ENCODE measurements at places on chromosomes 16 and 17.

DNA sequence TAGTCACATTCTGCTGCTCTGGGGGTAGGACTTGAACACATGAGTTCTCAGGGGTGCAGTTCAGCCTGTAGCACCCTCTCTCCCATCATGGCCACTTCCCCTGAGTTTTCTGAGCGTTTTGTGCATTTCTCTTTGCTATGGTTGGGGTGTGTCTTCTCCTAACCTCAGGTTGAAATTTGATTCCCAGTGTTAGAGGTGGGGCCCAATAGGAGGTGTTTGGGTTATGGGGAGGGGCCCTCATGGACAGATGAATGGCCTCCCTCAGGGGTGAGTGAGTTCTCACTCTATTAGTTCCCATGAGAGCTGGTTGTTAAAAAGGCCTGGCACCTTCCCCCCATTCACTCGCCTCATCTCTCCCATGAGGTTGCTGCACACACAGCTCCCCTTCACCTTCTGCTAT lies 101.1 kb downstream of the FOXL1 start:
- no peak for DNase-seq

- no peak for DNase-seq
Measured at GRCh38 chr16:54027062-54027461, 259.5 kb downstream of the IRX3 start.

GRCh38 chr16:84141143-84141670 lies 3.8 kb downstream of the HSDL1 start:
- no peak for DNase-seq

GRCh38 chr17:13562271-13562800 lies 39.4 kb downstream of the HS3ST3A1 start:
- no peak for DNase-seq

GRCh38 chr17:37430051-37430627 lies 23.5 kb downstream of the TADA2A start:
- no peak for DNase-seq

DNA sequence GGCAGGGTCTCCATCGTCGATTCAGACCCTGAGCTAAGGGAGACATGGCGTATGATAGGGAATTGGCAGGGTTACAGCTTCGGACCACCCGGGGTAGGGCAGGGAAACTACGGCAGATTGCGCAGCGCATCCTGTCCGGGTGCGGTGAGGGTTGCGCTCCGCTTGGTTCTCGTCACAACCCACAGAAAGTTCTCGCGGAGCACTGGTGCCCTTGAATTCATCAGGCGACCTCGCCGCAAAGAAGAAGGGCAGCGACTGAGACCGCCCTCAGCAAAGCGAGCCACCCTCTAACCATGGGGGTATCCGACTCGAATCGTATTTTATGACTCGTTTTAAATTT lies 1.2 kb downstream of the HS3ST3B1 start:
- DNase-seq, result no peak

- no peak for DNase-seq
Measured at GRCh38 chr16:64362193-64362592, 759.7 kb downstream of the CDH11 start.

DNA sequence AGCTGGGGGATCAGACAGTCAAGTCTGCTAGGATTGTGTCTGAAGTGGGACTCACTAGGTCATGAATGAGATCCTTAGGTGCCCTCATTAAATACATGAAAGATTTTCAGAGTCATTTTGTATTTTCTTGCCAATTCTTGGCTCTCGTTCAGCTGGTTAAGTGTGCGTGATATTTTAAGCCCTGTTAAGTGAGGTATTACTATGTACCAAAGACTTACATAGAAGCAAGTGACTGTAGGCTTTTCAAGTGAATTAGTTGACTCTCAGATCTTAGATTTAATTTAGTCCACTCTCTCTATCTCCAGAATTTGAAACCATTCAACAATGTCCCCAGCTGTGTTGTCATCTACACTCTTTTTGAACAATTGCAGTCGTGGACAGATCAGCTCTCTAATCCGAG lies 219.4 kb downstream of the FOXL1 start:
- no peak for DNase-seq

DNA sequence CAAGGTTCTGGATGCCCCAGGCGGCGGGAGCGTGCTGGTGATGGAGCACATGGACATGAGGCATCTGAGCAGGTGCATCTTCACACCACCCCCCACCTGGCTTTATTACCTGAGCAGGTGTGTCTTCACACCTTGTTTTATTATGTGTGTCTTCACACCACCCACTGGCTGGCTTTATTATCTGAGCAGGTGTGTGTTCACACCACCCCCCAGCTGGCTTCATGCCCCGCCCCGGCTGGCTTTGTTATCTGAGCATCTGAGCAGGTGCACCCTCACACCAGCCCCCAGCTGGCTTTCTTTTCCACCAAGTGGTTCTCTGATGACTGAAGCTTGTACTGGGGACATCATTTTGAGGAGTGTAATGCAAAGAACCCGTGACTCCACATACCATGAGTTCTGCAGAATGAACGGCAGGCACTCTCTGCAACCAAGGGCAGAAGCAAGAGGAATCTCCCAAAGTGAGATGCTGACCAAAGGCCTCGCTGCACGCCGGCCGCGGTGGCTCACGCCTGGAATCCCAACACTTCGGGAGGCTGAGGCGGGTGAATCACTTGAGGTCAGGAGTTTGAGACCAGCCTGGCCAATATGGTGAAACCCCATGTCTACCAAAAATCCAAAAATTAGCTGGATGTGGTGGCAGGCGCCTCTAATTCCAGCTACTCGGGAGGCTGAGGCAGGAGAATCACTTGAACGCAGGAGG lies 2.6 kb downstream of the FN3KRP start:
- DNase-seq, result no peak

GRCh38 chr16:90018652-90019542 lies at the start of gene DBNDD1:
Gene DBNDD1, minus strand, starts transcription at chr16:90019456. Its CDS starts 115 bp downstream, at chr16:90019341.
- no peak for DNase-seq

- DNase-seq, result no peak
Measured at GRCh38 chr16:10966129-10966528, 21.8 kb downstream of the CLEC16A start.

DNA sequence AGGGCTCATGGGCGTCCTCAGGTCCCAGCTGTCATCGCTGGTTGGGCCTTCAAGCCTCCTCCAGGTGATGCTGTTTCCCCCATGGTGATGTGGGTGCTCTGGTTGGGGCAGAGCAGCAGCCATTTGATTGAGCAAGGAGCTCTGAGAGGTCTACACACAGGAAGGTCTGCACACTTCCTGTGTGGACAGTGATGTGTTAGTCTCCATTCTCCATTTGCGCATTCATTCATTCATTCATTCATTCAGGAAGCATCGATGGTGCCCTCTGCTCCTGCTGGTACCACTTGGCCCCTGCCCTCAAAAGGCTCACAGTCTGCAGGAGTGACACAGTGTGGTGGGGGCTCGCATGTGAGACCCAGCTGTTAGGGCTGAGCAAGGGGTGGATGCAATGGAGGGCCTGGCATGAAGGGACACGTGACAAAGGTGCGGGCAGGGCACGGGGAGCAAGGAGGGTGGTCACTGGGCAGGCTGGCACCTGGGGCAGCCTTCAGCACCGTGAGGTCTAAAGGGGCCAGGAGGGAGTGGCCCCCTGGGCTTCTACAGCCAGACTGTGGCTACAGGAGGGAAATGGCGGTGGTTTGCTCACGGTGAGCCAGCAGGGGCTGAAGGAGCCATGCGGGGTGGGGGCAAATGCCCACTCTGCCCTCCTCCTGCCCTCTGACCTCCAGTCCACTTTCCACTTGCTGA lies 1.5 kb downstream of the ADGRG3 start:
- no peak for DNase-seq

- DNase-seq, result no peak
Measured at GRCh38 chr16:81581107-81581506, 136.5 kb downstream of the CMIP start.

DNA sequence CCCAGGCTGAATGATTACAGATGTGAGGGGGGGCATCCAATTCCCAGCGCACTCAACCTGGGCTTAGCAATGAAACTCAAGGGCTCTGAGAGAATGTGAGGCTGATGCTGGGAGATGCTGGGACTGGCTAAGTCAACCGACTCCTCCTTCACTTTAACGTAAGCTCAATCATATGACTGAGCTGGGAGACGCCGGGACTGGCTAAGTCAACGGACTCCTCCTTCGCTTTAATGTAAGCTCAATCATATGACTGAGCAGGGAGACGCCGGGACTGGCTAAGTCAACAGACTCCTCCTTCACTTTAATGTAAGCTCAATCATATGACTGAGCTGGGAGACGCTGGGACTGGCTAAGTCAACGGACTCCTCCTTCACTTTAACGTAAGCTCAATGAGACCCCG lies 179.4 kb downstream of the VPS53 start:
- no peak for DNase-seq

GRCh38 chr16:72270531-72270930 lies 98.6 kb upstream of the PMFBP1 start:
- DNase-seq, result no peak

DNA sequence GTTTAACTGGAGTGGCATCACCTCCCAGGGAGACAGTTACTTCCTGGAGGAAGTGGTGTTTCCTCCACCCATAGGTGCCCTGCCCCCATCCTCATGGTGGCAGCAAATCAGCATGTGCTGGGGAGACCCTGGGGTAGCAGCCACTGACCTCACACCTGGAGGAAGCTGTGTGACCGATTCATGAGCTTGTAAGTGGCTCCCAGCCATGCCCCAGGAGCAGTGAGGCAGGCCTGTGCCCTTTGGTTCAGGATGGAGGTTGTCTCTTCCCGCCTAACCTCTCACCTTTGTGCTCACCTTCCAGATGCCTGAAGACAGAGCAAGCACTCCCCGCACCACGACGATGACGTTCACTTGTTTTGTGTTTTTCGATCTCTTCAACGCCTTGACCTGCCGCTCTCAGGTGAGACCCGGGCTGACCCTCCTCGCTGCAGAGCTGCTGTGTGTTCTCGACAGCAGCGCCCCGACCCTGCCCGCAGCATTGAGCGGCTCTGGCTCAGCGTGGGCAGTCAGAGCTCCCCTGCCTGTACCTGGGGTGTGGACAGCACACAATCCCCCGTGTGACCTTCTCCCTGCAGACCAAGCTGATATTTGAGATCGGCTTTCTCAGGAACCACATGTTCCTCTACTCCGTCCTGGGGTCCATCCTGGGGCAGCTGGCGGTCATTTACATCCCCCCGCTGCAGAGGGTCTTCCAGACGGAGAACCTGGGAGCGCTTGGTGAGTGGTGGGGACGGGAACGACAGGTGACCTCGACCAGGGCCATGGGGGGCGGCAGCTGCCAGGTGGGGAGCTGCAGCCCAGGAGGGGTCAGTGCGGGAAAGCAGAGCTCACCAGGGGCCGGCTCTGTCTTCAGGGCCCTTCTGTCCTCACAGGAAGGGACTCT lies 42.8 kb downstream of the MEAK7 start:
- DNase-seq, result no peak

DNA sequence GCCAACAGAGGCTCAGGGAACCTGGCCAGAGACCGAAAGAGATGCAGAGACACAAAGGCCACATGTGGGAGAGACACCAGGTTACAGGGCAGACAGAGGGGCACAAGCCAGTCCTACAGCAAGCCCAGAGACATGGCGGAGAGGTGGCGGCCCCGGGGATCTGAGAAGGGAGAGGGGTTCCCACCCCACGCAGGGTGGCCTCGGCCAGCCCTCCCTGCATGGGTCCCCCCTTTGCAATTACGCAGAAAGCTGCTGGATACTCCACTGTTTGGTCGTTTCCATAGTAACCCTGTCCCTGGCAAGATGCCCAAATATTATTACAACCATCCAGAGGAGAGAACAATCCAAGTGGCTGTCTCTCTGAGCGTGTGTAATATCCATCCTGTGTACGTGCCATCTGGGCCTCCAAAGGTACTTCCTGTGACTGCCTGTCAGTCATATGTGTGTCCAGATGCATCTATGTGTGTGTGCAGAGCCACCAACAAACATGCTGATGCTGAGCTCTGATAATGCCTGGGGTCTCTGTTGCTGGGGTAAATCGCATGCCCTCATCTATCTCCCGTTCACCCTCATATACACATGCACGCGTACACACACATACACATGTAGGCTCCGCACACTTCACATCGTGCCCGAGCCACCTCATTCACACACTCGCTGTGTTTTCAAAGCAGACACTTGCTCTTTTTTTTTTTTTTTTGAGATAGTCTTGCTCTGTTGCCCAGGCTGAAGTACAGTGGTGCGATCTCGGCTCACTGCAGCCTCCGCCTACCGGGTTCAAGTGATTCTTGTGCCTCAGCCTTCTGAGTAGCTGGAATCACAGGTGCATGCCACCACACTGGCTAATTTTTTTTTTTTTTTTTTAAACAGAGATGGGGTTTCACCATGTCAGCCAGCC lies 5.5 kb downstream of the PCGF2 start:
- DNase-seq, result peak; percentile 54

DNA sequence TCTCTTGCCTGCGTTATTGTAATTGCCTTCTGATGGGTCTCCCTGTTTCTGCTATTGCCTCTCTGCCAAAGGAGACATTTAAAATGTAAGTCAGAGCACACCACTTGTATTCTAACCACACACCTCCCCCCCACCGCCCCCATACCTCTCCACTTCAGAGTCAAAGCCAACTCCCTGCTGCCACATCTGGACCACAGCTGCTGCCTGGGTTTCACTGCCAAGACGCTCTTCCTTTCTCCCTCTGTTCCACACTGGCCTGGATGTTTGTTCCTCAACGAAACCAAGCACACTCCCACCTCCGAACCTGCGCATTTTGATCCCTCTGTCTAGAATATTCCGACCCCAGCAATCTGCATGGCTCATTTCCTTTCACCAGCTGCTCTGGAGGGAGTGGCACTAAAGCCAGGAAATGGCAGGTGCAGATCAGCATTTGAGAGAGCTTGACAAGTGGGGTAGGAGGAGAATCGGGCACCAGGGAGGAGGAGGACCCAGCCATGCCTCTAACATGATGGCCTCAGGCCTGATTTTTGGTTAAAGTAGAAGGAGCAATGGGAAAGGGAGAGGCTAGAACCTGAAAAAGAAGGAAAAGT lies 92.4 kb upstream of the HS3ST2 start:
- no peak for DNase-seq

DNA sequence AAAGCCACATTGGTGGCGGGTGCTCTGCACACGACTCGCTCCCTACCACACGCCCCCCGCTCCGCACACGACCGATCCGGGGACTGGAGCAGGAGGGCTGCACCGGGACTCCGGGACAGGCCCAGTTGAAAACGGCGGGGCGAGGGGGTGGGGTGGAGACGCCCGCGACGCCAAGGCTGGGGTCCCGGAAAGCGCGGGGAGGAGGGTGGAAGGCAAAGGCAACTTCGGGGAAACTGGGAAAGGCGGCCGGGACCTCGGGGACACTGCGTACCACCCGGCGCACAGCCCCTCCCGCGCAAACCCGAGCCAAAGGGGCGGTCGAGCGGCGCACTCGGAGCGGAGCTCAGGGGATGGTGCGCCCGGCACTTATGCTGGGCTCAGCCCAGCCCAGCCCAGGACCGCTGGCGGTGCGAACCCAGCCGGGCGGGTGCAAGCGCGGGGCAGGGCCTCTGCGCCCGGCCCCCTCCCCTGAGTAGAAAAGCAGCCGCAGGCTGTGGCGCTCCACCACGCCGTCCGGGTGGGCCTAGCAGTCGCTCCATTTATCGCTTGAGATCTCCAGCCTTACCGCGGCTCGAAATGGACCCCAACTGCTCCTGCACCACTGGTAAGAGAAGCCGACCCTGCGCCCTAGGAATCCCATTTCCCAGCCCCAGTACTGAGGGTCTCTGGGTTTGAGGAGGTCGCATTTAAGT lies at the start of gene MT1M:
TSS of gene MT1M (plus strand) at position 504 of the 692 bp plus-strand sequence. CDS start at position 577, 73 bp downstream.
- no peak for DNase-seq

- DNase-seq, result no peak
Measured at GRCh38 chr16:85126705-85127378, 14.6 kb upstream of the CIBAR2 start.

Measured in thoracic aorta (tissue), 2 donors.